ENCODE measurements at places on chromosomes 2 and 18.

GRCh38 chr2:36963106-36963505 lies 3.2 kb downstream of the STRN start:
- no peak for DNase-seq

DNA sequence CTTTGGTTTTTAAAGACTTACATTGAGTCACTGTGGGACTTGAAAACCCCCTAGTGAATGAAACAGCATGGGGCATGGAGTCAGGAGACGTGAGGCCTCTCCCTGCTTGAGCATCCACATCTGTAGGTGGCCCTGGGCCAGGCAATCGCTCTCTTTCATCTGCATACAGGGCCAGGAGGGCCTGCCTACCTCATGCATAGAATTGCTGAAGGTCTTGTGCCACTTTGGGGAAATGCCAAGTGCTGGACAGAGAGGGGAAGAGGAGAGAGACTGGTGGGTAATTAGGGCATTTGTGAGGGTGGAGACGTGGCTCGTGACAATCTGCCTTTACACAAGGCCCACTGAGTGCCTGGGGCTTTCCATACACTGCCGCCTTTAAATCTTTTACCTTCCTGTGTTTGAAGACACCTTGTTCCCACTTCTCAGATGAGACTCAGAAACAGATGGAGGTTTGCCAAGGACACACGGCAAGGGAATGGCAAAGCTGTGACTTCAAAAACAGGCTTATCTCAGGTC lies 322.2 kb upstream of the HS6ST1 start:
- DNase-seq: no peak

DNA sequence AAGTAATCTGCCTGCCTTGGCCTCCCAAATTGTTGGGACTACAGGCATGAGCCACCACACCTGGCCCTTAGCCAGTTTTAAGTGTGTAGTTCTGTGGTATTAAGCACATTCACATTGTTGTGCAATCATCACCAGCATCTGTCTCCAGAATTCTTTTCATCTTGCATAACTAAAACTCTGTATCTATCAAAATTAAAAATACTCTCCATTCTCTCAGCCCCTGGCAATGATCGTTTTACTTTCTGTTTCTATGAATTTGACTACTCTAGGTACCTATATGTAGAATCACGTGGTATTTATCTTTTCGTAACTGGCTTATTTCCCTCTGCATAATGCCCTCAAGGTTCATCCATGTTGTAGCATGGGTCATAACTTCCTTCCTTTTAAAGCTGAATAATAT lies 45.5 kb upstream of the CAVIN2 start:
- DNase-seq: no peak

- DNase-seq: no peak
These were observed 175.3 kb upstream of the MSH6 start for GRCh38 chr2:47607680-47608061.

DNA sequence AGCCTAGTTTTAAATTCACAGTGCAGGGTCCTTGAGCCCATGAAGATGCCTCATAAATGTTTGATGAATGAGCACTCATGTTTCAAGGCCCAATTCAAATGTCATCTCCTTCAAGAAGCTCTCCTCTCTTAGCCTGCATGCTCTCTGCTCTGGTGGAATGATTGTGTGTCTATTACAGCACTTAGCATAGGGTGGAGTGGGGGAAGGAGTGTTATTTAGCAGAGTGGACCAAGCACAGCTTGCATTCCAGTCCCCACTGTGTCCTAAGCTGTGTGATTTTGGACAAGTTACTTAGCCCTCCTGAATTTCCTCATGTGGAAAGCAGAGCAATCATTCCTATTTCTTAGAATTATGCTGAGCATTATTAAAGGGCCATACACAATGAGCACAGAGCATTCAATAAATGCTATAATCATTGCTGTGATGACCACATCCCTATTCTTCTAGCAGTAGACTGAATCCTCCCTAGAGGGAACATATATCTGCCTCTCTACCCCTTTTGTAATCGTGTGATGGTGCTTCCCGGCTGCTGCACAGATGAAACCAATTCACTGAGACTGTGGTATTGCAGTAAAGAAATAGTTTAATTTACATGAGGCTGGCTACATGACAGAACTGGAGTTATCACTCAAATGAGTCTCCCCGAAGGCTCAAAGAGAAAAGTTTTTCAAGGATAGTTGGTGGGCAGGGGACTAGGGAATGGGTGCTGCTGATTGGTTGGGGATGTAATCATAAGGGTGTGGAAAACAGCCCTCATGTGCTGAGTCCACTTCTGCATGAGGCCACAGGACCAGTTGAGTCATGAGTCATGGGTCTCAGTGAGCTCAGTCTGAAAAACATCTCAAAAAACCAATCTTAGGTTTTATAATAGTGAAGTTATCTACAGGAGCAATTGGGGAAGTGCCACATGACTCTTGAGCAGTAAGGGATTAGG lies 173.4 kb upstream of the NDUFV2 start:
- no peak for DNase-seq

DNA sequence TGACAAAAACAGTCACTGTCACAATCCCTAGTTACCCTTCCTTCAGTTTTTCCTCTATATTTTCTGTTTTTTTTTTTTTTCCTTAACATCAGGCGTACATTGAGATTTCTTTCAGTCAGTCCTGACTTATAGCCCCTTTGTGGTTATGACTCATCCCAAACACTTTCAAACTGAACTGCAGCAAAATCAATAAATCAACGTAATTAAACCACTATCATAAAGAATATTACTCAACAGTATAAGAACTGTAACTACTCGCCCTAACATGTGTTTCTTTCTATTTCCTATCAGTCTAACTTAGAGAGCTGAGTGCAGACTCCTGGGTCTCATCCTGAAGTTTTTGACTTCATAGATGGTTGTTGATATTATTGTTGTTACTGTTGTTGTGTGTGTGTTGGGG lies 523.5 kb downstream of the LRRTM4 start:
- DNase-seq: no peak

DNA sequence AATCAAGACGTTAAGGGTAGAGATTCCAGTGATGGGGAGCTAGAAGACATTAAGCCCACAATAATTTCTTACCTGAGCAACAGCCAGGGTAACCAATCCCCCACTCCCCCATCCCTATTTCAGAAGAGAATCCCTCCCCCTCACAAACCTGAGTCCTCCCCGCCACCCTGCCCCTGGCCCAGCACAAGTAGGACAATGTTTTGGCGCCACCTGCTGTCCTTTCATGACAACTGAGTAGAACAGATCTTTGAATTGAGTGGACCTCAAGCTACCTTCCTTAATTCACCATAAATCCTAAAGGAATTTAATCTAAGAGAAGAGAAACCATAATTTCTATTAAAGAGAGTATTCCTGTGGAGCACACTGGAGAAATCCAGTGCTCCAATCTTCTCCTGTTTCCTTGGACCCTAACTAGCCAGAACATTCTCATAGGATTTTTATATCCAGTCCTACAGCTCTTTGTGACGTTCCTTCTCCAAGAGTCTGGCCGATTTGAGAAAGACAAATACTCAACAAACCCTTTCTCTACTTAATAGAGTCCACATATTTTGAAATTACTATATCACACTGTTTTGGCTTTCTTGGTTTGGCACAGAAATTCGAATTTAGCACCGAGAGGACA lies 41.1 kb downstream of the NHEJ1 start:
- peak; percentile 51 for DNase-seq

- no peak for DNase-seq
These were observed 44.0 kb downstream of the KLF7 start for GRCh38 chr2:207121784-207122183.

GRCh38 chr2:224983712-224984554 lies 58.3 kb downstream of the DOCK10 start:
- DNase-seq: no peak

DNA sequence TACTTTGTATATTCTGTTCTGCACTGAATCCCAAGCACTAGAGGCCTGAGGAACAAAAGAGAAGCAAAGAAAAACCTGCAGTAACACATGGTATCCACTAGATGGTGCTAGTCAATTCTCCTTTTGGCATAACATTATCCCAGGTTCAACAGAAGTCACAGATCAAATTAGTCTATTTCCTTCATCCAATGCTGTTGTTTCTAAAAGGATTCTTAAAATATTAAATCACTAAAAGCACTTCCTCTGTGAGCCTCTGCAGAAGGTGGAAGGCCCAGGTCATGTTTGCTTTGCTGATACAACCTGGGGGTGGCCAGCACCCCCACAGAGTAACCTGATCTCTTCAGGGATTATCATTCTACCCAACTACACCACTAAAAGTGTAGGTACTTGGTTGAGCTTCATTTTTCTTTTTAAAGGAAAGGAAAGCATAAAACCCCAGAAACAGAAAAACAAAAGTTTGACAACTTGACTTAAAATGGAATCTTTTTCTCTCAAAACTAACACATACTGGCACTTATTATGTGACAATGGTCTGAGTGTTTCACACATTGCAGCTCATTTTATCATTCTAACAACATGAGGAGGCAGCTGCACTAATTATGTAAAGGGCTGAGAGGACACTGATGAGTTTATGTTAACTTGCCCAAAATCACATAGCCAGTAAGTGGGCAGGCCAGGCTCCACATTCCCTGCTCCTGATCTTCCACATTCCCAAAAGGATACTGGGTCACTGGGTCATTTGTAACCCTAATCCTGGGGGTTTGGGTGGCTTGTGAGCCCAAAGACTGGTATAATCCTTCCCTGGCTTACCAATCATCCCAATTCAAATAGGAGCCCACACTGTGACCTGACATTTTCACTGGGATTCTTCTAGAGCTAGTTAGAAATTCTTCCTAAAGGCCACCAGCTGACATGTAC lies 66.8 kb upstream of the DNER start:
- DNase-seq: no peak

DNA sequence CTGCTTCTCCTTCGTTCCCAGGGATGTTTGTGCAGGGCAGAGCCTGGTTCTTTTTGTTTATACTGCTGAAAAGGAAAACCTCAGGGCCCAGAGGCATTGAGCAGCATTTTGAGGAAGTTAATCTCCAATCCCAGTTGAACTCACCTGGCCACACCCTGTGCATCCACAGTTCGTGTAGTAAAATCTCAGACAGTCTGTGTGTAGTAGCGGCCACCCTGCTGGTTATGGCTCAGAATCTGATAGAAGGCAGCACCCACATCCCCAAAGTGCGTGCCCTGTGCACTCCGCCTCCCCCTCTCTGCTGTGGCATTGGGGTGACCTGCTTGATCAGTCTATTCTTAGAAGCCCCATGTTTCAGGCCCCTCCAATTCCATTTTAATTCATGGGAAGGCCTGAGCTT lies 10.9 kb downstream of the TRIB2 start:
- no peak for DNase-seq

DNA sequence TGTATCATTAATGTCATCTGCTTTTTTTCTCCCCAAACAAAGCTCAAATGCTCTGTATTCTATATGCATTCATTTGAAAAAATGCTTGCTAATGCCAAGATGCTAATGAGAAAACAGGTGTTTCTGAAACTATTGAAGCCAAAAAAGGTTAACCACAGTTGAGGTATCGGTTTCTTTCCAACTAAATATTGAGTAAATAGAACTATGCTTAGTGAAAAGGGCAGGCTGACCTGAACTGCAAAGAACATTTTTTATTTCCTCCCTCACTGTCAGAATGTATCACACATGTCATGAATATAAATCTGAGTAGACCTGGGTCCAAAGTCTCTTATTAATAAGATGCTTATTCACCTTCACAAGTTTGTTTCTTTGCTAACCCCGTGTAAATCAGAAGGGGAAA lies 866.6 kb downstream of the CPS1 start:
- DNase-seq: no peak

- no peak for DNase-seq
These were observed 87.5 kb upstream of the PXDN start for GRCh38 chr2:1831620-1832367.

GRCh38 chr18:42181474-42181873 lies 226.4 kb downstream of the PIK3C3 start:
- DNase-seq: no peak

DNA sequence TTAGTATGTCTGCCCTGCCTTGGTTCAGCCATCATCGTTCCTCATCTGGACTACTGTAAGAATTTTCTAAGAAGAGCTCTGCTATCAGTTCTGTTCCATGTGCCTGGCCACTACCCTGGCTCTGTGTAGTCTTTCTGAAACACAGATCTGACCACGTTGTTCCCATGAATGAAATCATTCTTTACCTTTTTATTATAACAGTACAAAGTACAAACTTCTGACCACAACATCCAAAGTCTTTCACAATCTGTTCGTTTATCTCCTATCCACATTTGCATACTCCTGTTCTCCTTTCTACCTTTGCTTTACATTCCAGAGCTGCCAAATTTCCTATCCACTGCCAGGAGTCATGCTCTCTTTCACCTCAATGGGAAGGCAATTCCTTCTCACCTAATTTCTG lies 284.6 kb upstream of the LRP1B start:
- DNase-seq: no peak

- DNase-seq: no peak
These were observed 133.9 kb downstream of the TNS1 start for GRCh38 chr2:217868911-217869334.

- DNase-seq: no peak
These were observed 6.8 kb upstream of the TLK1 start for GRCh38 chr2:171167352-171167997.

All from activated CD4-positive, alpha-beta T cell treated with anti-CD3 and anti-CD28 coated beads for 24 hours (primary cell).